Tibial nerve (tissue), 4 donors: ENCODE measurements at places on chromosomes 6 and 20. TPM values are rescaled to one million over a fixed set of nuclear protein-coding genes. Genes with fewer than 3 reads are reported as not detected.

Gene ADGRF5
- total RNA-seq = 17.4 TPM

Gene DEFB115
- not detected for total RNA-seq

Gene SLC4A11
- not detected for total RNA-seq

Gene PXMP4
- 5.1 TPM for total RNA-seq

Gene RNF182
- total RNA-seq = 2.1 TPM

GRCh38 chr20:24766826-24767622 lies 182.0 kb upstream of the CST7 start:
- H3K36me3 ChIP-seq = no peaks in the 10 kb centered on the region
- H3K27ac ChIP-seq = no peak overlapping the region
- H3K4me1 ChIP-seq = no peaks in the 10 kb centered on the region
- DNase-seq = no peak

- no peak overlapping the region for H3K4me3 ChIP-seq
- no peaks in the 10 kb centered on the region for H3K27me3 ChIP-seq
- no peaks in the 10 kb centered on the region for H3K36me3 ChIP-seq
These were observed 482.9 kb downstream of the PTPRT start for GRCh38 chr20:42706759-42707158.

GRCh38 chr20:19382386-19383340 lies 170.2 kb downstream of the SLC24A3 start:
- no peak for DNase-seq

DNA sequence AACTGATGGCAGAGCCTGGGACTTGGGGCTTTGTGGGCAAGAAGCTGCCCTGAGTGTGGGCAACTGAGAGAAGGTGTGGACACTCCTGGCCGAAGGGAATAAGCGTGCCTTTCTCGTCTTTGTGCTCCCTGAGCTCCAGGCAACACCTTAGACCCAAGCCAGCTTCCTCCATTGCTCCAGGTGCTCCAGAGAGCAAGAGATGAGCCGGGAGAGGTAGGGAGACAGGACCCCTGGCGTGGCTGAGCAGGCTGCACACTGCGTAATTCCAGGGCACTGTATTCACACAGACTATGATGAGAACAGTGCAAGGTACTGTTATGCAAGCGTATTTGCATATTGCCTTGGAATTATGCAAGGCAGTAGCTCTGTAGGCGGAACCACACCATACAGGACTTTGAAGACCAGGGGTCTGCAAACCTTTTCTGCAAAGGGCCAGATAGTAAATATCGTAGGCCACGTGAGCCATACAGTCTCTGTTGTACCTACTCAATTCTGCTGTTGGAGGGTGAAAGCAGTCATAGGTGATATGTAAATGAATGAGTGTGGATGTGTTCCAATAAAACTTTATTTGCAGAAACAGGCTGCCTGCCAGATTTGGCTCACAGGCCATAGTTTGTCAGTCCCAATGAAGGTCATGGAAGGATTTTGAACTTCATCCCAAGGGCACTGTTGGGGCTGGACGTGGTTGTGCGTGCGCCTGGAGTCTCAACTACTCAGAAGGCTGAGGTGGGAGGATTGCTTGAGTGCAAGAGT lies 42.1 kb upstream of the FAM83D start:
- no peaks in the 10 kb centered on the region for H3K36me3 ChIP-seq
- no peak for DNase-seq
- H3K4me3 ChIP-seq = no peak overlapping the region
- no peaks in the 10 kb centered on the region for H3K4me1 ChIP-seq
- H3K27me3 ChIP-seq = no peaks in the 10 kb centered on the region
- no peak overlapping the region for H3K27ac ChIP-seq

- H3K36me3 ChIP-seq = no peaks in the 10 kb centered on the region
- H3K27ac ChIP-seq = no peak overlapping the region
- no peak for DNase-seq
- H3K27me3 ChIP-seq = no peaks in the 10 kb centered on the region
These were observed 1.4 kb downstream of the MDGA1 start for GRCh38 chr6:37696220-37696840.

DNA sequence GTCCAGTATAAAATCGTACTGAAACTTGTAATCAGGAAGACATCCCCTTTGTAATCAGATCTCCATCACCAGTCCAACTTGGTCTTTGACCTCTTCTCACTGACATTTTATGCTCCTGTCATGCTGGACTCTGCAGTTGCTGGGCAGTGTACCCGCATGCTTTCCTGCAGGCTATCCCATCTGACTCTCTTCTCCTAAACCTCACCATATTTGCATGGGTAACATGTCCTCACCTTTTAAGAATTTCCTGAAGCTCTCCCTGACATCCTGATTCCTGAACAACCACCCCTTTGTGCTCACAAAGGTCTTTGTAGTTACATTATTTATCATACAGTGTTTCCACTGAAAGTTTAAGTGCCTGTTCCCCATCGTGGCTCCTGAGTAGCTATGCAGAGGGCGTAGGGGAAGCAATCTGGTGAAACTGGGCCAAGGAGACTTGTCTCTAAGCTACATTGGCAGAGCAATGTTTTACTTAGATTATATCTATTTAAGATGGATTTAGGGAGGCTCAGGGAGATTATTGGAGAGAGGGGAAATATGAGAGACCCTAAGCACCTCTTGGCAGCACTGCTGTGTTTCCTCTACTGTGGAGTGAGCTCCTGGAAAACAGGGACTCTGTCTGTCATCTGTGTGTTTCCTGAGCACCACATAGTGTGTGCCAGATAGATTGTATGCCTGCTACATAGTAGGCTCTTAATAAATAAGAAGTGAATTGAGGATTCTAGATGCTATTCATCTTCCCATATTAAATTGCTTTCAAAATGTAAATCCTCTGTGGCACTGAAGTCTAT lies 124.0 kb downstream of the LAMA2 start:
- no peaks in the 10 kb centered on the region for H3K4me1 ChIP-seq
- H3K27ac ChIP-seq = no peak overlapping the region
- no peaks in the 10 kb centered on the region for H3K27me3 ChIP-seq

DNA sequence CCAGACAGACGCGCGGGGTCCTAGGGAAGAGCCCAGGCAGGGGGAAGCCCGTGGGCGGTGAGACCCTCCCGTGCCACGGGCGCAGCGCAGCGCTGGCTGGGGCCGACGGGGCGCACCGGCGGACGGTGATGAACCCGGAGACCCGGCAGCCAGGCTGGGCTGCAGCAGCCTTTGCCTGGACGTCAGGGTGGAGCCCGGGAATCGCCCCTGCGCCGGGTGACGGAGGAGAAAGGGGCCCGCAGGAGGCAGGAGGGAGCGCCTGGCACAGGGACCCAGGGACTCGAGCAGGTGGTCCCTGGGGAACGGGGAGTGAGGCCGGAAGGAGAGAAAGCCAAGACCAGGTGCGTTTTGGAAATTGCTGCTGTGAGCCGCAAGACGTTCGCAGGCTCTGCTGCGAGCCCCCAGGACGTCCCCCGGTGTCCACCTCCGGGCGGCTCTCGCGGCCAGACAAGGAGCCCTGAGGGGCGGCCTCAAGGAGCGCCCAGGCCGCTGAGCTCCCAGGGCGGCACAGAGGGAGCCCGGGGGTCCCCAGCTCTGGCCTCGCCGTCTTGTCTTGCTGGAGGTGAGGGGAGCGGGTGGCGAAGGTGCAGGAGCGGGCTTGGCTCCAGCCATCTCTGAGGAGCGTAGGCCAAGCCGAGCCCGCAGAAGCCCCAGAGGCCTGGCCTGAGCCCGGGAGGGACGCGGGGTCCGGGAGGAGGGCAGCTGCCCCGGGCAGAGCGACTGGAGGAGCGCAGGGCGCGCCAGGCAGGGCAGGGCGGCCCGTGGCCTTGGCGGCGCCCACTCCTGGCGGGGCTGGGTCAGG lies 191.2 kb upstream of the PDE10A start:
- peaks cover 36% of the 10 kb centered on the region for H3K27me3 ChIP-seq
- no peaks in the 10 kb centered on the region for H3K4me1 ChIP-seq
- no peak overlapping the region for H3K4me3 ChIP-seq
- DNase-seq = no peak
- H3K27ac ChIP-seq = no peak overlapping the region

DNA sequence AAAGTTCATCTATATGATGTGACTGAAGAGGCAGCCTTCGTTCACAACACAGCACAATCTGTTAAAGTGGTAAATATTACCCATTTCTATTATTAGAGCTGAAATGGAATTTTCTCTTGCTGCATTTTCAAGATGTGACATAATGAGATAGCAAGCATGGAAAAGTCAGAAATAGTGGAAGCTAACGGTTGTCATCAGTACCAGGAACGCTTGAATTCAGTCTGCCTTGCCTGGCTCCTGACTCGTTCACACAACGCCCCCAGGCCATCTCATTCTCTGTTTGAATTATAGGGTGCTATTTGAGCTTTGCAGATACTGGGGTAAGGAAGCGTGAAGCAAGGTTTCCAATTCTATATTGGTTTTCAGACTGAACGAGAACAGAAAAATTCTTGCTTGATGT lies 116.5 kb upstream of the MAP3K7 start:
- H3K27me3 ChIP-seq = no peaks in the 10 kb centered on the region
- no peaks in the 10 kb centered on the region for H3K4me1 ChIP-seq
- H3K4me3 ChIP-seq = no peak overlapping the region
- no peak overlapping the region for H3K27ac ChIP-seq
- no peak for DNase-seq

DNA sequence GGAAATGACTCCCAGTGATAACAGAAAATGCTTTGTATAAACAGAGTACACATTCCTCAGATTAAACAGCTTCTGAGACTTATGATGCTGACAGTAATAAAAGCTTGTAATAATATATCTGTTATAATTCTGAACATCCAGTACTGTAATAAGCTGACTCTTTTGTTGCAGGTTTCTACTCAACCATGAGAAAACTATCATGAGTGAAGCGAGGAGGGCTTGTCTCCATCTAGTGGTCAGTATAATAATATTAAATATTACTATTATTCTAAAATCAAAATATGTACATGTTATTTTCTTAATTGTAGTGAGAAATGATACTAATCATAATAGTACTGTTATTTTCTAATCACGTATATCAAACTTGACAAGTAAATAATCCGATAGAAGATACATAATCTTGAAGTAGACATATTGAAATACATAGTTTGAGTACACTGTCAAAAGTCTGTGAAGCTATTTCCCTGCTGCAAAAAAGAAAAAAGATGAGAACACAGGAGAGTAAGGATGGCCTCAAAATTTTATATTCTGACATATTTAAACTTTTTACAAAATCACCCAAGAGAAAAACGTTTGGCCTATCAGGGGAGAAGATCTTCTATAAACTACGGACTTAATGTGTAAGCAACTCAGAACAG lies 183.1 kb downstream of the MOXD1 start:
- no peaks in the 10 kb centered on the region for H3K27me3 ChIP-seq
- H3K27ac ChIP-seq = no peak overlapping the region
- no peaks in the 10 kb centered on the region for H3K4me1 ChIP-seq
- H3K36me3 ChIP-seq = no peaks in the 10 kb centered on the region
- no peak overlapping the region for H3K4me3 ChIP-seq
- DNase-seq = no peak

DNA sequence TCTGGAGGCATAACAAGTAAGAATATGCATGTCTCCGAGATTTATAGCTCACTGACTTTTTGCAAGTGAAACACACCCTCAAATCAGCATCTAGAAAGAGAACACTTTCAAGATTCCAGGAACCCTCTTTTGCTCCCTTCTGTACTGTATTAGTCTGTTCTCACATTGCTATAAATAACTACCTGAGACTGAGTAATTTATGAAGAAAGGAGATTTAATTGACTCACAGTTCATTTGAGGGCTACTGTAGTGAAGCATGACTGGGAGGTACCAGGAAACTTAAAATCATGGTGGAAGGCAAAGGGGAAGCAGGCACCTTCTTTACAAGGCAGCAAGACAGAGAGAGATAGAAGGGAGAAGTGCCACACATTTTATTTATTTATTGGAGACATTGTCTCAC lies 269.9 kb downstream of the UTRN start:
- no peak for DNase-seq
- H3K27ac ChIP-seq = no peak overlapping the region
- peaks cover 6% of the 10 kb centered on the region for H3K36me3 ChIP-seq

DNA sequence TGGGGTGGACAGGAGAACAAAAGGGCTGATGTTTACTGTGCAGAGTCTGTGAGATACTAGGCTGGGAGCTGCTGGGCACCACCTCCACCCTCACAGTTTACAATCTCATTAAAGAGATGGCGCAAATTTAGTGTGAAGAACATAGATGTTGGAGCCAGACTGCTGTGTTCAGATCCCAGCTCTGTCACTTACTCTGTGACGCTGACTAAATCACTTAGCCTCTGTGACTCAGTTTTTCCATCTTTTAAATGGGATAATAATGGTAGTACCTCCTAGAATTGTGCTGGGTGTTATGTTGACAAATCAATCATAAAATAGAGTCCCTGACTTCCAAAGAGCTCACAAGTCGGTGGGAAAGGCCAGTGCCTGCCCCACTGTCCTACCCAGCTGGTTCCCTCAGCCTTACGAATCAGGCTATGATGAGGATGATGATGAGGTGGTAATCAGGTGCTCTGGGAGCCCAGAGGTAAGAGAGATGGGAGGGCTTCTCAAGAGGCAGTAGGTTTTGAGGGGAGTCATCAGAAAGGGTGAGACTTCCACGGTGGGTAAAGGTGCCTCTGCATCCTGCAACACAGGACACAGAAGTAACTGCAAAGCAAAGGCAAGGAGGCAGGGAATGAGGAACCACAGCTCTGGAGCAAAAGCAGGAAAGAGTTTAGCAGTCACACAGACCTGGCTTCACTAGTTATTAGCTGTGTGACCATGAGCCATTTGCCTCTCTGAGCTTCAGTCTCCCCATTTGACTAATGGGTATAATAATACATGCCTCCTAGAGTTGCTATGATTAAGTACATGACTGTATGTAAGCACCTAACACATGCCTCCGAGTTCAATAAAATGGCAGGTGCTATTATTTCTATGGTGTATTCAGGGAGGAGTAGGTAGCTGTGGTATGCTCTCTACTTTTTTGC lies 8.9 kb downstream of the FYN start:
- no peak for DNase-seq
- H3K36me3 ChIP-seq = no peaks in the 10 kb centered on the region
- H3K4me1 ChIP-seq = peaks cover 42% of the 10 kb centered on the region

DNA sequence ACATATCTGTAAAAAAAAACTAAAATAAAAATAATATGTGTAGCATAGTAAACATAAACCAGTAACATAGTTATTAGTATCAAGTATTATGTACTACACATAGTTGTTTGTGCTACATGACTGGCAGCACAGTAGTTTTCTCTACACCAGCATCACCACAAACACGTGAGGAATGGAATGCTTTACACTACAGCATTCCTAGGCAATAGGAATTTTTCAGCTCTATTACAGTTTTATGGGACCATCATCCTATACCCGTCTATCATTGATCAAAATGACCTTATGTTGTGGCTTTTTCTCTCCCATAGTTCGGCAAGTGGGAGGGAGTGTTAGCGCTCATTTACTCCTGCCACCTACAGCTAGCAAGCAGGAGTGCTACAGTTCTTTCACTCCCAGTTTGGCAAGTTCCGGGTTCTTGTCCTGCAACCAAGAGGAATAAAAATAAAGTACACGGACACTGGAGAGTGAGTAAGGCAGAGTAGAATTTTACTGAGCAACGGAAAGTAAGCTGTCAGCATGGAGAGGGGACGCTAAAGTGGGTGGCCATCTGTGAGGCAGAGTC lies 196.8 kb upstream of the HSF2 start:
- DNase-seq = no peak
- H3K4me1 ChIP-seq = no peaks in the 10 kb centered on the region
- H3K27me3 ChIP-seq = no peaks in the 10 kb centered on the region
- no peak overlapping the region for H3K4me3 ChIP-seq
- H3K27ac ChIP-seq = no peak overlapping the region
